ENCODE measurements at places on chromosomes 11 and 22.

GRCh38 chr11:11372461-11372860 is 19.4 kb upstream of the CSNK2A3 start:
- DNase-seq, result no peak

DNA sequence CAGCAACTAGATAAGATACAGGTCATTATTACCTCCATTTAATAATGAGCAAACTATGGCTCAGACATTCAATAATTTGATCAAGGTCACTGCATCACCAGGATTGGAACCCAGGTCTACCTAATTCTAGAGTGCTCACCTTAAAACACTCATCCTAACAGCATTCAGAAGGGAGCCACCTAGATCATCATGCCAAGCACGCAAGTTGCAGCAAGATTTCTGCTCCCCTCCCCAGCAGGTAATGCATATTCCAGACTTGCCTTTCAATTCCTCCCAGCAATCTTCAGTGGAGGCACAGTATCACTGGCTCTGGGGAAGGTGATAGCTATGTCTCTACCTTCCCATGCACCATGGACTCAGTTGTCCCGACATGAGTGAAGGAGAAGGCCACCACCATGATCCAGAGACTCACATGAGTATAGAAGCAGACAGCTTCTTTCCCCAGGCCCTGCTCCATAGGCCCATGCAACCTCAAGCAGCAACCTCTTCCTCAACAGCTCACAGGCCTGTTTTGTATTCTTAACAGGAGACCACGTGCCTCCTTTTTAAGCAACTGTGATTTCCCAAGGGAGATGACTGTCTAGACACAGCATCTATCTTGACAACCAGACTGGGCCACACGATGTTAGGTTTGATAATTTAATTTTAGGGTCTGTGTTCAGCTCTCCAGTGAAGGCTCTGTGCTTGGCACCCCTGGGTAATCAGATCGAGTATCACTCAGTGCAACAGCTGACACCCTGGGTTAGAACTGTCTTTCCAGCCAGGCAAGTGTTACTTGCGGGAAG is 36.4 kb downstream of the RAB30 start:
- no peak for DNase-seq

- DNase-seq, result no peak
Measured at GRCh38 chr11:12768726-12769673, 94.8 kb downstream of the TEAD1 start.

GRCh38 chr22:32987081-32987631 is 71.0 kb downstream of the SYN3 start:
- no peak for DNase-seq

- no peak for DNase-seq
Measured at GRCh38 chr11:95700471-95700817, 89.1 kb downstream of the FAM76B start.

GRCh38 chr11:428295-428694 is 13.5 kb upstream of the SIGIRR start:
- no peak for DNase-seq

- no peak for DNase-seq
Measured at GRCh38 chr11:113167599-113167998, 146.8 kb upstream of the TTC12 start.

Data from AG04450 (cell line).